NCI-H524 treated with DMSO at 0.1 percent for 48 hours (cell line): ENCODE measurements at places on chromosomes 3 and 15.
A peak's percentile ranks its signal among the peaks of the same experiment; 100 is the strongest.

- DNase-seq, result no peak
Measured at GRCh38 chr3:113804661-113805060, 33.9 kb upstream of the GRAMD1C start.

- no peak for DNase-seq
Measured at GRCh38 chr15:69623392-69624154, 171.0 kb downstream of the RPLP1 start.

DNA sequence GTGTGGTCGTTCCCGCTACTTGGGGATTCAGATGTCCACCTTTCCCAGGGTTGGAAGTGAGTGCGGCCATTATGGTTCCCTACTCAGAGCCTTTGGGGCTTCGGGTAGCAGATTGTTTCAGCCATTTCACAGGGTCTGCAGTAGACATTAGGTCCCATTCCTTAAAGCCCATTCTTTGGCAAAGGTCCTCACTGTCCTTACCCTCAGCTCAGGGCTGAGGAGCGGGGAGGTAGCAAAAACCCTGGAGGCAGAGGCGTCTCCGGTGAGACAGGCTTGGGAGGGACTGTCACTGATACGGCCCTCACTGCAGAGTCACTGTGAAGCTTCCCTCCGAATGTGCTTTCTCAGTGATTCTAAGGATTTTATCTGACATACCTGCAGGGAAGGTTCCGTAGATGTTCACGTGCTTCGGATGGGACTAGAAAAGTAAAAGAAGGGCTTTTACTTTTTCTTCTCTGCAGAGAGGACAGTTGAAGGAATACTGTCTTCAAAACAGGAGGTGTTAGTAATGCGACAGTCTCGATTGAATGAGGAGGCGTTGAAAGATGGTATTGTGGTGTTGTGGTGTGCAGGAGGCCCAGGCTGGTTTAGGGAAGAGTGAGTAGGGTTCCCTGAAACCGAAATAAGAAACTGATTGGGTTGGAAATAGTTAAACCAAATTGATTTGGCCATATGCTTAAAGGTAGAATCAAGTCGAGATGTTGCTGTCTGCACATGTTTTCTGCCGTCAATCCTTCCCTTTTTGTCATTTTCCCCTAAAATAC, 630 bp downstream of the ATP6V1A start:
- no peak for DNase-seq

- no peak for DNase-seq
Measured at GRCh38 chr3:126661532-126662364, 6.8 kb upstream of the TXNRD3 start.

DNA sequence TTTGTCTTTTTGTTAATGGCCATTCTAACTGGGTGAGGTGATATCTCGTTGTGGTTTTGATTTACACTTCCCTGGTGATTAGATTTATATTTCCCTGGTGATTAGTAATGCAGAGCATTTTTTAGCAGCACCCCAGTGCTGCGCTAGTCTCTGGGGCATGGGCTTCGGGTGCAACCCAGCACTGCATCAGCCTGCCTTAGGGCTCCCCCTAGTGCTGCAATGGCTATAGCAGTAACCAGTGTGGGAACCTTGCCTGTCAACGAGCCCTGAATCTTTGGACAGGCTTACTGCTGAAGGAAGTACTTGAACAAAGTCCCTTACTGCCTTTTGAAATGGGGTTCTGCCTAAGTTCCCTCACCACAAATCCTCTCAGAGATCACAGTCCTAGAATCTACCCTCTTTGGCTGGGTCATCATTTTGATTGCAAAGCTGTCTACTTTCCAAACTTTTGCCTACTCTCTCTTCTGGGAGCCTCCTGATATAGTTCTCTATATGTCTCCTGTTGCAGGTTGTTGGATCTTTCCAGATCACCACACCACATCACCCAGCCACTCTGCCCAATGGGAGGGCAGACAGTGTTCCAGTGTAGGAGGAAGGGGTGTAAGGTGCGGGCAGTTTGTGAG, 79.2 kb upstream of the CCNL1 start:
- peak; percentile 3 for DNase-seq

- no peak for DNase-seq
Measured at GRCh38 chr3:124409650-124410275, 320.5 kb upstream of the UMPS start.

- no peak for DNase-seq
Measured at GRCh38 chr15:81216422-81216821, 19.7 kb downstream of the IL16 start.

DNA sequence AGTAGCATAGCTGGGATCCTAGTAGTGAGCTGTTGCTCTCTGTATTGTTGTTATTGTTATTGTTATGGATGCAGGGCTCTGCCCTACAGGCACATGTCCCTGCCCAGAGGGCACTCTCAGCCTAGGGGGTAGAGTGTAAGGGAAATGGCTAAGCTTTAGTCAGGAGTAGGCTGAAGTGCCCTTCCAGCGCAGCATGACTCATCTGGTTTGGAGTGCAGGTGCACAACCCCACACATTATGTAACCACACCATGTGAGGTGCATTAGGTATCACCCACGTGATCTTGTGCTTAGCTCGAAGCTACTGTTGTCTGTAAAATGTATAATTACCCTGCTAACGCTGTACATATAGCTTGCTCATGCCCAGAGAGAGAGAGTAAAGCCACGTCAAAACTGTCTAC, 48.3 kb upstream of the TIPARP start:
- no peak for DNase-seq

- no peak for DNase-seq
Measured at GRCh38 chr3:19232566-19232965, 84.3 kb downstream of the KCNH8 start.

DNA sequence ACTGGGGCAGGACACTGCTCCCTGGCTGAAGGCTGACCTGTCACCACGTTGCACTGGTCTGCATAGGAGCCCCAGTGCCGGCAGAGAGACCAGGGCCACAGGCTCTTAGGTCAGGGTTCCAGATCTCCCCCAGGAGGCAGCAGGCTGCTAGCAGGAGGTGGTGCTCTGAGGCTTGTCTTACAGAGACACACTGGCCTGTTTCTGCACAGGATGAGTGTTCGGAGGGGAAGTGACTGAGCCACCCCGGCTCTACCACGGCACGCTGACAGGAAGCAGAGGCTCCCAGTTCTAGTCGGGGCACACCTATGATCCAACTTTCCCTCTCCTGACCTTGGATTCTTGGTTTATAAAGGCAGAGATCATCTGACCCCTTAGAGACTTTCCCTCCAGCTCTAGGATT, 8.6 kb downstream of the FBXL22 start:
- no peak for DNase-seq

DNA sequence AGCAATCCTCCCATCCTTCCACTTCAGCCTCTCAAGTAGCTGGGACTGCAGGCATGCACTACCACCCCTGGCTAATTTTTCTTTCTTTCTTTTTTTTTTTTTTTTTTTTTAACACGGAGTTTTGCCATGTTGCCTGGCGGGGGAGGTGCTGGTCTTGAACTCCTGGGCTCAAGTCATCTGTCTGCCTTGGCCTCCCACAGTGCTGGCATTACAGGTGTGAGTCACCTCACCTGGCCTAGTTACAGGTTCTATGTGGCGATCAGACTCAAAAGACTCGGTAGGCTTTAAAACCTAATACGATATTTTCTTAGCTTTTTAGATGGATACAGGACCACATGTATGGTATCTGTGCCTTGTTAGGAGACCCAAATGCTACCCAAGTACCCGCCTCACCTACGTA, 14.0 kb upstream of the SLC25A26 start:
- DNase-seq, result no peak

GRCh38 chr3:188827576-188827975, 344.2 kb upstream of the TPRG1 start:
- DNase-seq, result no peak

GRCh38 chr3:51955893-51956770, 951 bp downstream of the GPR62 start:
- DNase-seq, result no peak

DNA sequence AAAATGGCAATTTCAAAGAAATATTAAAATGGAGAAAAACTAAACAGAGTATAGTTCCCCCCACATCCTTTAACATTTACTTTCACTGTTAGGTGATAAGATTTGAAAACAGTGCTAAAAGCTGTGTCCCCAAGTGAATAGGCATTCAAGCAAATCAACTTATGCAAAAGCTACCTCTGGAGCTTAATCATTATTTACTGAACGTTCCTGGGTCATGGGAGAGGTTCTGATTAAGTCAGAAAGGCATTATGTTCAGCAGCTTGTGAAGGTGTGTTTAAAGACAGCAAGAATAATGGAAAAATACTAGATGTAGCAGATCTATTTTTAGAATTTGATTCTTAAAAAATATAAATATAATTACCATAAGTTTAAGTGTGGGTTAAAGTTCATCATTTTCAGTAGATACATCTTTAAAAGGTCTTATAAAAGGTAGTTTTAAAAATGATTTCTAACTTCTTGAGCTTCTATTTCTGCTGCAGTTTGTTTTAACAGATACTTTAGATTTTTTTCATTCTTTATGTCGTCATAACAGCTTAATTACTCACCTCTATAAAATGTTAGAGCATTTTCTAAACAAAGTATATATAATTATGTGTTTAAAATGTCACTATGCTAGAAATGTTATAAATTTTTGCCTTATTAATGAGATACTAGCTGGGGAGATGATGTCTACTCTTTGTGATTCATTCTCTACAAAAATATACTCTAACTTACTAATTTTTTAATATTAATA, 127.9 kb downstream of the MITF start:
- DNase-seq, result no peak

DNA sequence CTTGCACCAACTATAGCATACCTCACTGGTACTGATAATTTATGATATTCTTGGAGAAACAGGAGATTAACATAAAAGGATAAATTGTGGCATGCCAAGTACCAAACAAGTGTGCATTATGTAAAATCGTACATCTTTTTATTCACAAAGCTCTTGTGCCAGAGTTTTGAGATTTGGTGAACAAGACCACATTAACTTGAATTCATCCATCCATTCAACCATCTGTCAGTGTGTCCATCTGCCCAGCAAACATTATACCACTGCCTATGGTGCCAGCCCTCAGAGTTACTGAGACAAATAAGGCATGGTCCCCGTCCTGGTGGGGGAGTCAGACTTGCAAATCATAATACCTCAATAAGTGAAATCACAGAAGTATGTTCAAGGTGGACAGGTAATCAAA, 17.0 kb upstream of the NEO1 start:
- DNase-seq, result no peak

- no peak for DNase-seq
Measured at GRCh38 chr15:91304210-91304609, 204.2 kb downstream of the SV2B start.

- DNase-seq, result no peak
Measured at GRCh38 chr3:62068337-62068736, 305.0 kb downstream of the FEZF2 start.

- DNase-seq, result no peak
Measured at GRCh38 chr3:128554465-128555097, 61.6 kb upstream of the GATA2 start.

- no peak for DNase-seq
Measured at GRCh38 chr3:37170513-37170912, 3.9 kb downstream of the LRRFIP2 start.

GRCh38 chr15:63593705-63594671, 3.2 kb upstream of the FBXL22 start:
- DNase-seq, result no peak
